GOT3 (cell line): ENCODE measurements at places on chromosomes 2 and 18.

DNA sequence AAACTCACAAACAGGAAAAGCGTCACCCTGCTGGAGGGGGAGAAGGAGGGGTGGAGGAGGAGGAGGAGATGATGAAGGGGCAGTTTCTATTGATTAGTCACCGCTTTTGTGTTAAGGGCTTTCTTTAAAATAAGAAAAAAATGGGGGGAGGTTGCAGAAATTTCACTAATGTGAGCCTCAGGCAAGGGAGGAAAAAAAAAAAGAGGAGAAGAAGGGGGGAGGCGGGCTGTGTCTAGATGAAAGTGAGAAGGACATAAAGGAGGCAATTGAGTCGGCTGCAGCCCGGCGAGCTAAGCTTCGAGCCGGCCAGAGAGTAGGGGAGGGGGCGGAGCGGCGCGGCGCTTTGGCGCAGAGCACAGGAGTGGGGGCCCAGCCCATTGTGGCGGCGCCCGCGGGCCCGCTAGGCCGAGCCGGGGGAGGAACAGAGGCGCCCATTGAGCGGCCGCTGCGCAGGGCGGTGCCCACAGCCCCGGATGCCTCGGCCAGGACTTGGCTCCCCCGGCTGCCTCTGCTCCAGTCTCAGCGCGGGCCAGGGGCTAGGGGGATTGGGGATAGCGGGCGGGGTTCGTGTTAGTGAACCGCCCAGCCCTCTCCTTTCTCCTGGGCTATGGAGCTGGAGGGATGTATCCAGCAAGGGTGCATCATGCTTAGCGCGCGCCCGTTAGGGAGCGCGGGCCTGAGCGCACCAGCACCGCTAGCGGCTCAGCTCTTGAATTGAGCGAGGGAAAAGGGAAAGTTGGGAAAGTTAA is 7.9 kb downstream of the PAX3 start:
- DNase-seq: peak; percentile 49

- no peak for DNase-seq
Observed at GRCh38 chr2:150860301-150860700, 372.8 kb upstream of the RND3 start.

- no peak for DNase-seq
Observed at GRCh38 chr2:240467149-240467642, 31.7 kb downstream of the GPC1 start.

- no peak for DNase-seq
Observed at GRCh38 chr2:160608599-160608998, 115.0 kb upstream of the RBMS1 start.

DNA sequence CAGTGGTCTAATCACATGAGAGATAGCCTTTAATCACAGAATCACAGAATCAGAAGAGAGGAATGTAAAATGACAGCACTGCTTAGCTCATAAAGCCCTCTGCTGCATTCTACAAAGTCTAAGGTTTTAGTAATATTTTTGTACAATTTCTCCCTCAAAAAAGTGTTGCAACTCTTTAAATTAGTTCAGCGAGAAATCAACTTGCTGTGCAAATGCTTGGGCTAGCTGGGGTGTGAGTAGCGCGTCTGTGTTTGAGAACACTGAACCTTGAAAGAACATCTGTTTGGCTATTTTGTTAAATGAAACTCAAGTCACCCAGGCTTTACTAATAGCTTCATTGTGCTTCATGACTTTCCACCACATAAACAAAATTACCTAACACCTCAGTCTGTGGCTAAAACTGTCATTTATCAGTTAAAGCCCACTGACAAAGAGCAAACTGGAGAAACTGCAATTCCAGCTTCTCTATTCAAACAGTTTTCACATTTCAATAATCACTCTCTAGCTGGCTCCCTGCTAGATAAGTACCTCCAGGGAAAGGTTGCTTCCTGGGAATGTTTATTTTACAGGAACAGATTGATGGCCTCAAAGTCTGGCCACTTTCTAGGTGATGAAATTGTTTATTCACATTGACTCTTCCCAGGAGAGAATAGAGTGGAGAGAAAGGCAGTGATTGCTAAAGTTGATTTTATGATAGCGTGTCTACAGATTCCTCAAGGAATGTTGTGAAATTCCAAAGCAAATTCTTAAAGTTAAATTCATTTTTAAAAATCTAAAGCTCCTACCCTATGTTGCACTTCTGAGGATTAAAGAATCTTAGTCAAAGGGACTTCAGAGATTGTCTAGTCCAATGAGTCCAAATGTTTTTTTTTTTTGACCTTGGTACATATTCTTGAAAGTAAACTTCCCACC is 36.0 kb upstream of the STAT1 start:
- no peak for DNase-seq

DNA sequence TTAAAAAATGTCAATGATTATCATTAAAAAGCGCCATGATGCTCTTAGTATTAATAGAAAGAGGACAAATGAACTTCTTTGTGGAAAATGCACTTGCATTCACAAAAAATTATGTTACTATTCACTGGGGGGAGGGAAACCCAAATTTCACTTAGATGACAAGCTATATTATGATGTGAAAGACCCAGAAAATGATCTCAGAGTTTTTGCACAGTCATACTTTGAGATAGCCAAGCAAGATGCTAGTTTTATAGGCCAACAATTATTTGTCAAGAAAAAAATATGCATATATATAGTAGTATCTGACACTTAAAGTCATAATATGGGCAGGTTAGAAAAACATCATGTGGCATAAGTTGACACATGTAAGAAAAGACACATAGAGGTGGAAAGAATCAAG is 31.6 kb downstream of the COL5A2 start:
- DNase-seq: no peak

- no peak for DNase-seq
Observed at GRCh38 chr2:20621366-20622295, 29.3 kb downstream of the HS1BP3 start.

DNA sequence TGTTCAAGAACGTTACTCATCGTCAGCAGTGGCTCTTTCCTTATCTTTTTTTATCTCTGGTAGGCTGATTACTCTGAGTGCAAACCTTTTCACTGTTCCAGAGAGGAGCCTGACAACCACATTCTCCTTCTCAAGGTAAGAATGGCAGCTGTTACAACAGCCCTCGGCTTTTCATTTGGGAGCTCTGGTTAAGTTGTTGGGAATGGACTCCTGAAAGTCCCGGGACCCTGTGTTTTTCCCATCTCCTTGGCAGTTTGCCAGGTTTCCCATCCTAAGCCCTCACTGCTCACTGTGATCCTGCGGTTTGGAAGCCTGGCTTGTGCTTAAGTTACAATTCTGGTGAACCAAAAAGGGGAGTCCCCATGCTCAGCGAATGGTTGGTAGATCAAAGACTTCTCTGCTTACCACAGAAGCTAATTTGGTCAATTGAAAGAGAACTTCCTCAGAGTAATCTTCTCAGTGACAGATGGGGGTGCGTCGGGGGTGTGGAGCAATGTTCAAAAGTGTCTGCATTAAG is 122.3 kb downstream of the LYPD6B start:
- DNase-seq: no peak
